HAP-1 (cell line): ENCODE measurements at places on chromosomes 16 and 17.

GRCh38 chr17:42518755-42519545, 17.1 kb upstream of the NAGLU start:
- DNase-seq, result peak; percentile 15

DNA sequence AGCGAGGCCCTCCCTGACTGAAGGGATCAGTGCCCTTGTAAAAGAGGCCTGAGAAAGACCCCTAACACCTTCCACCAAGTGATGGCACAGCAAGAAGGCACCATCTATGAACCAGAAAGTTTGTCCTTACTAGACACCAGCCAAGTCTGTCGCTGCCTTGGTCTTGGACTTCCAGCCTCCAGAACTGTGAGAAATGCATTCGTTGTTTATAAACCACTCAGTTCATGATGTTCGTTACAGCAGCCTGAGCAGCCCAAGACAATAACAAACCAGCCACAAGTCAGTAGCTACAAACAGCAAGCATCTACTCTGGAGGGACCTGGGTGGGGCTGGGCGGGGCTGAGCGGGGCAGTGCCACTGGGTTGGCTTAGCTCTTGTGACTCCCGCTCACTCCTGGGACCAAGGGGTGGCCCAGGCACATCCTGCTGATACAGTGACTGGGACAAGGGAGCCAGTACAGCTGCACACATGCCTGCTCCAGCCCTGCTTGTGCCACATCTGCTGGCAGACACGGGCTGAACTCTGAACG, 234.9 kb downstream of the IRF8 start:
- no peak for DNase-seq

DNA sequence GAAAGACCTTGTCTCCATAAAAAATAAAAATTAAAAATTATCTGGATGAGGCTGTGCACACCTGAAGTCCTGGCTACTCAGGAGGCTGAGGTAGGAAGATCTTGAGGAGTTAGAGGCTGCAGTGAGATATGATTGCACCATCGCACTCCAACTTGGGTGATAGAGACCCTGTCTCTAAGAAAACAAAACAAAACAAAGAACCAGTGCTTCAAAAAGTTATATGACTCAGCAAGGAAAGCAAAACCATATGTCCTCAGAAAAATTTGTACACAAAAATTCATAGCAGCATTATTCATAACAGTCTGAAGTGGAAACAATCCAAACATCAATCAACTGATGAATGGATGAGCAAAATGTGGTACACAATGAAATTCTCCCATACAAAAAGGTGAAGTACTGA, 48.9 kb downstream of the SLFN5 start:
- no peak for DNase-seq

- no peak for DNase-seq
These were observed 3.3 kb upstream of the KRT35 start for GRCh38 chr17:41483991-41484826.

- DNase-seq, result no peak
These were observed 14.5 kb upstream of the KRTAP9-2 start for GRCh38 chr17:41211845-41212466.

DNA sequence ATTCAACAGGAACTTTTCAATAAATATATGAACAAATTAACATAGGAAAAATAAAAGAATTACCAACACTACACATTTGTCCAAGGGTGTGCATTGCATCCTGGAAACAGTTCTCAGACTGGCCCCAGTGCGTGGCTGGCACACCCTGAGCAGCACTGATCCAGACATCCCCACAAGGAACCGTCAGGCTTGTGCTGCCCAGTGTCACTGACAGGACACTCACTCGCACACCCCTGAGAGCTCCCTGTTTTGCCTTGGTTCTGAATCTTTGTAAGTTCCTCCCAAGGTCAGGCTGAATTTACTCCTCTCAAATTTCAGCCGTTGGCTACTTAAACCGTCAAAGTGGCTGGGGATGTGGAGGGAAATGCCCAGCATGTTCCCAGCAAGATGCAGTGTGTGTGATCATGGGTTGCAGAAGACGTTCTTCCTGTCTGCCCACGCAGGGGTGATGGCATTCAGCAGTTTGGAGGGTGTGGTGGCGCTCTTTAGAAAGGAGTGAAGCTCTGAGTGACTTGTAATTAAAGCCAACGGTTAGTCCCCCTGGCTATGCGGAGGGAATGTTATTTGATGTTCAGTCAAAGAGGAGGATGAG, 1.7 kb downstream of the MT2A start:
- DNase-seq, result peak; percentile 59

GRCh38 chr16:54194334-54194743, 92.2 kb downstream of the IRX3 start:
- no peak for DNase-seq

DNA sequence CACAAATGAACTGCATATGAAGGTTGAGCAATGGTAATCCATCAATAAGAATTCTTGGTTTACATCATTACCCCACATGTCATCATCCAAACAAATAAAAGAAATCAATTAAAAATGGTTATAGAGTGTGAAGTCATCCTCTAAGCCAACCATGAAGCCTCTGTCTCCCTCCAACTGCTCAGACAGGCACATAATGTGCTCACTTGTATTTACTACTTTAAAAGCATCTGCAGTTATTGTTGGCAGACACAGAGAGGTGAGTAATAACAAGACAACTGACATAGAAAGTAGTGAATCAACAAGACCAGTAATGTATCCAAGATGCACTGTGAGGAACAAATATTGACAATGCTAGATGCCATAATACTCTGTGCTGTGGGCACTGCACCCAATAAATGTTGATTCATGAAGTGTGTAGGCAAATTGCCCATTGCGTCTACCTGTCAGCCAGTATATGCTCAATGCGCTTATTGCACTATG, 20.0 kb downstream of the ADAMTS18 start:
- DNase-seq, result no peak

GRCh38 chr16:85891033-85891775, 7.8 kb upstream of the IRF8 start:
- no peak for DNase-seq

GRCh38 chr17:68732301-68732749, 131.2 kb upstream of the FAM20A start:
- DNase-seq, result no peak

- no peak for DNase-seq
These were observed 5.6 kb downstream of the USP22 start for GRCh38 chr17:21037117-21037803.

- no peak for DNase-seq
These were observed 1.2 kb downstream of the SIAH1 start for GRCh38 chr16:48383877-48384519.

DNA sequence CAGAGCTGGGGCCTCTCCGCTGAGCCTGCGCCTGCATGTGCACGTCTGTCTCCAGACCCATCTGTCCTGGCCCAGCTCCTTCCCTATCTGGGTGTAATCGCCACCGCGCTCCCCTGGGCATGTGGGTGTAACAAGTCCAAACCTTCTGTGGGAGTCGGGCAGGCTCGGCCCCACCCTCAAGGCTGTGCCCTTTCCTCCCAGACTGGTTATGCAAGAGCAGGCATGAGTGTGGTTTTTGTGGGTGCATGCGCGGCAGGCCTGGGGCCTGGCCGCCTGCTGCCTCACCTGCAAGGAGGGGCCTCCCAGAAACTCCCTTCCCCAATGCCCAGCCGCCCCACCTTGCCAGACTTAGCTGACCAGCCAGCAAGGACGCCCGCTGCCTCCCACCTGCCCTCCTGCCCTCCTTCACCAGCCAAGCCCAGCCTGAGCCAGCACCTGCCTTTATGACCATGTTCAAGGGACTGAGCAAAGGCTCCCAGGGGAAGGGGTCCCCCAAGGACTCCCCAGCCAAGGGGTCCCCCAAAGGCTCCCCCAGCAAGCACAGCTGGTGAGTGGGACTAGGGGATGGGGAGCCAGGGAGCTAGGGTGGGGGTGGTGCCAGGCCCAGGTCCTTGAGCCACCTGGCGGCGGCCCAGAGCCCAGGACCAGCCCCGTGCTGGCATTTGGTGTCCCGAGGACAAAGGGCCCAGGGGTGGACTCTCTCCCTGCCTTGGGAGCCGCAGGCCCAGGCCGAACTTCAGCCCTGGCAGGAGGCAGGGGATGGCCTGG, at the start of gene EVPLL:
TSS of gene EVPLL (plus strand) at position 342 of the 768 bp plus-strand sequence. CDS start 3,160 bp downstream, outside the sequence.
- DNase-seq, result no peak

GRCh38 chr17:45146166-45146565, 2.1 kb upstream of the HEXIM1 start:
- no peak for DNase-seq

- DNase-seq, result peak; percentile 91
These were observed 523 bp downstream of the NAGLU start for GRCh38 chr17:42536372-42537155.

GRCh38 chr17:43927060-43927864, 15.0 kb downstream of the PPY start:
- DNase-seq, result no peak

GRCh38 chr17:81844887-81845286, 10.0 kb upstream of the PPP1R27 start:
- no peak for DNase-seq

DNA sequence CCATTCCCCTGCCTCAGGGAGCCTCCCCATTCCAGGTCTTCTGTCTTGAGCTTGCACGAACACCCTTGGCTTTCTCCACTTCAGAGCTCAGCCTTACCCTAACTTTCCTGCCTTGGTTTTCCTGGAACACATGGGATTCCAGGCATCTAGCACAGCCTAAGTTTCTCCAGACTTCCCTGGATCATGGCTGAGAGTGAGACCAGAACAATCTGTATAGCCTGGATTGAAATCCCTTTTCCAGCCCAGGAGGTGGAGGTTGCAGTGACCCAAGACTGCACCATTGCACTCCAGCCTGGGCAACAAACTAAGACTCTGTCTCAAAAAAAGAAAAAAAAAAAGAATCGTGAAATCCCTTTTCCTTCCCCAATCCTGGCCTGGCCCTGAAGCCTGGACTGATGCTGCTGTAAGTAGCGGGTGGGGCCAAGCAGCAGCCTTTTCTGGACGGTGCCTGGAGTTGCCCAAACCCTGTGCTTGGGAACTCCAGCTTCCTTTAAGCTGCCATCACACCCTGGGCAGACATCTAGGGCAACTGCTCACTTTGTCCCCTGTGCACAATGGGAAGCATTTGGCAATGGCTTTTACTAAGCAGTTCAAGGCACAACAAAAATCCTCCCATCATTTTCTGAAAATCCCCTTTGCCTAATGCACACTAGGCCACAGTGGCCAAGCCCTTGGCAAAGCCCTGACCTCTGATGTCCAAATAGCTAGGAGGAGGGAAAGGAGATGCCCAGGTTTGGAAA, 12.0 kb upstream of the SLC16A5 start:
- DNase-seq, result no peak

DNA sequence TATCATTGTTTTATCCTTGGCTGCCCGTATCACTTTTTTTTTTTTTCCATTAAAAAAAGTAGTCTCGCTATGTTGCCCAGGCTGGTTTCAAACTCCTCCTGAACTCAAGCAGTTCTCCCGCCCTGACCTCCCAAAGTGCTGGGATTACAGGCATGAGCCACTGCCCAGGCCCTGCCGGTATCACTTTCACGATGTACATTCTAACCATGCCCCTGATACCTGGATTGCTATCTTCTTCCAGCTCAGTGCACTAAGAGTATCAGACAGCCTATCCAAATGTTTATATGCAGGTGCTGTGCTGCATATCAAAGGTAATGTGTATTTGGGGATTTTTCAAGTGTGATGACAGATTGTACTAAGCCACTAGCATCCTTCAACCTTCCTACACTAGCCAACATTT, 14.2 kb downstream of the MOSMO start:
- no peak for DNase-seq

DNA sequence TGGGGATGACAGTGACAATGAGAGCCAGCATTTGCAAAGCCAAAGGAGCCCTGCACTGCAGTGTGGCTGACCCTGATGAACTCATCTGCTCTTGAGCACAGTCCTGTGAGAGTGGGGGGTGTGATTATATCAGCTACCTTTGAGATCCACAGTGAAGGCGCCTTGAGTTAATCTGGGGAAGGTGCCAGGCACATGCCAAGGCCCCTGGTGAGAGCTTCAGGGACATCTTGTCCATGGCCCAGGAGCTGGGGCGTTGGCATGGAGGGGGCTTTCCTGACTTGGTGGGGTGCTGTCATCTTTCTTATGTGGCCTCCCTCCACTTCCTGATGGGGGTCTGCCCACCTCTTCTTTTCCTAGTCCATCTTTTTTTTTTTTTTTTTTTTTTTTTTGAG, 86.5 kb downstream of the SNX29 start:
- no peak for DNase-seq

GRCh38 chr17:27433521-27433920, 22.7 kb upstream of the KSR1 start:
- DNase-seq, result no peak

GRCh38 chr16:4613636-4614570, 785 bp downstream of the UBALD1 start:
- DNase-seq, result no peak

- DNase-seq, result no peak
These were observed 96.9 kb downstream of the RAB11FIP4 start for GRCh38 chr17:31488264-31488981.

DNA sequence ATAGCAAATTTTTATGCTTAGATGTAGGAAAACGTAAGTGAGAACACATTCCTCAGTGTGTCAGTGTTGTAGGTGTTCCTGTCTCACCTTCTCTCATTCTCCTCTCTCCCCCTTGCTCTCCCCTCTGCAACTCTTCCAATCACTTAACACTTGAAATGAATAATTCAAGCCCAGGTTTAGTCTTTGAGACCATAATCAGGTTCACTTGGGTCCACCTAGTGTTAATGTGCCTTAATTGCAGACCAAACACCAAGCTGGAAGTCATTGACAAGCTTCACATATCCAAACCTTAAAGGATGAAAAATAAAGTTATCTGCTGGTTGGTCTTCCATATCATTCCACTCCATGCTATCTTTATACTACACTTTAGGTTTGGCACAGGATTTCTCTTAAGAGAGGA, 37.0 kb downstream of the STXBP4 start:
- peak; percentile 15 for DNase-seq

DNA sequence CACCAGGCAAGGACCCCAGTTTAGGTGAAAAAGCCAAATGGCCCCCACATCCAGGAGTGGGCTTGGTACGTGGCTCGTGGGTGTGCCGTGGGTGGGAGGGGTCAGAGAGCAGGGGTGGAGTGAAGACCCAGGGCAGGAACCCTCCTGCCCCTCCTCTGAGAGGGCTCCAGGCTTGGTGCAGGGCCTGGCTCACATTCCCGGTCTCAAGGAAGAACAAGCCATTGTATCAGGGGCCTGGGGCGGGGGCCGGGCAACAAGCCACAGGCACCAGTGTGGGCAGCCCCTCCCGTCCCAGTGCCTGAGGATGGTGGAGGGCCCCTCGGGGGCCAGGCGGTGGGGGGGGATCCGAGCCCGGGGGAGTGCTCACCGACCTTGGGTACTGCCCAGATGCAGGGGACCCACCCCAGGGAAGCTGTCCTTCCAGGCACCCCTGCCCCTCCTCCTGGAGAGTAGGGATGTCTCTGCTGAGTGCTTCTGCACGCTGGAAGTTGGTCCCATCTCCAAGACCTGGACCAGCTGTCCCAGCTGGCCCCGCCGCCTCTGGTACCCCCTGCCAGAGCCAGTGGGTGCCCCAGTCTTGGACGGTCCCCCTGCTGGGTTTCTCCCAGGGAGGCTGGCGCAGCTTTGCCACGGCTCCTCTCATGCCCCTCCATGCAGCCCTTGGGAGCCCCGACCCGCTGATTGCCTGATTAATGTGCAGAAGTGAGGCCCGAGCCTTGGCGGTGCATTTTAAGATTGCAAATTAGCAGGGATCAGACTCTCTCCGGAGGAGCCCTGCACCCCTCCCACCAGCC, 83.7 kb downstream of the RTN4RL1 start:
- DNase-seq, result no peak

- DNase-seq, result no peak
These were observed 105.8 kb downstream of the VAT1L start for GRCh38 chr16:77894162-77894561.

GRCh38 chr17:52648995-52649394, 490.5 kb upstream of the CA10 start:
- DNase-seq, result no peak

GRCh38 chr17:78600181-78600721, 23.1 kb upstream of the DNAH17 start:
- DNase-seq, result no peak

GRCh38 chr17:82913304-82914043, 73.7 kb upstream of the ZNF750 start:
- DNase-seq, result no peak
